ENCODE measurements at places on chromosomes 2 and 18. TPM values are rescaled to one million over a fixed set of nuclear protein-coding genes. Genes with fewer than 3 reads are reported as not detected.

The VWA3B gene
- total RNA-seq = not detected

The DSG4 gene
- total RNA-seq = not detected

The DAPL1 gene
- total RNA-seq = not detected

The RASGRP3 gene
- 1.8 TPM for total RNA-seq

The OSR1 gene
- total RNA-seq = 72.7 TPM

The RFTN2 gene
- total RNA-seq = 0.72 TPM

The PSD4 gene
- total RNA-seq = 0.16 TPM

The SLC38A11 gene
- not detected for total RNA-seq

The REG3A gene
- total RNA-seq = not detected

The SULT1C4 gene
- total RNA-seq = not detected

The ACOXL gene
- total RNA-seq = not detected

The CFAP221 gene
- not detected for total RNA-seq

The TFCP2L1 gene
- not detected for total RNA-seq

The TMEM17 gene
- 1.4 TPM for total RNA-seq

The RESP18 gene
- total RNA-seq = not detected

The VWC2L gene
- not detected for total RNA-seq

The TSPYL6 gene
- not detected for total RNA-seq

The SOX11 gene
- total RNA-seq = not detected

The MYO7B gene
- total RNA-seq = 0.18 TPM

The PAX8 gene
- under 0.01 TPM for total RNA-seq

The SLC23A3 gene
- 0.16 TPM for total RNA-seq

The SCG2 gene
- 2.3 TPM for total RNA-seq

The FTCDNL1 gene
- not detected for total RNA-seq

The INHBB gene
- total RNA-seq = 4.0 TPM

The SKOR2 gene
- not detected for total RNA-seq

The C2orf66 gene
- not detected for total RNA-seq

The SERPINB11 gene
- total RNA-seq = not detected

The COL3A1 gene
- 10,579 TPM for total RNA-seq

The DYNAP gene
- total RNA-seq = not detected

The SP5 gene
- total RNA-seq = not detected

The DLX2 gene
- total RNA-seq = 0.16 TPM

The SLC11A1 gene
- under 0.01 TPM for total RNA-seq

The CFC1 gene
- total RNA-seq = not detected

The IL36B gene
- not detected for total RNA-seq

The PTPN2 gene
- total RNA-seq = 22.2 TPM

The MAP3K19 gene
- not detected for total RNA-seq

The MAPRE3 gene
- total RNA-seq = 6.0 TPM

The PSMA8 gene
- total RNA-seq = not detected

The COL4A4 gene
- total RNA-seq = 45.2 TPM

The CNTNAP5 gene
- total RNA-seq = not detected

The TMEM247 gene
- not detected for total RNA-seq

The BCL11A gene
- not detected for total RNA-seq

The LOXL3 gene
- total RNA-seq = 76.8 TPM

The PPP1CB gene
- 88.9 TPM for total RNA-seq

The ETAA1 gene
- total RNA-seq = 9.6 TPM

The RBM44 gene
- total RNA-seq = not detected
